PC-3 (cell line): ENCODE measurements at places on chromosomes 1 and 21. TPM values are rescaled to one million over a fixed set of nuclear protein-coding genes. Genes with fewer than 3 reads are reported as not detected.

TDRD5 gene
- total RNA-seq: not detected in 2 replicates

CELA3A gene
- total RNA-seq: not detected in 2 replicates

FLG2 gene
- not detected in 2 replicates for total RNA-seq

LAMC1 gene
- total RNA-seq: 71.5 TPM in 2 replicates

LRRC38 gene
- 2.6 and 4.8 TPM in 2 replicates for total RNA-seq

GBP7 gene
- 0.07 TPM in 1 of 2 replicates, not detected in the other for total RNA-seq

NEXN gene
- total RNA-seq: 3.1 and 3.5 TPM in 2 replicates

PLCH2 gene
- 5.9 and 7.2 TPM in 2 replicates for total RNA-seq
